ENCODE measurements at places on chromosomes 1 and 21. TPM values are rescaled to one million over a fixed set of nuclear protein-coding genes. Genes with fewer than 3 reads are reported as not detected.

- no peak for DNase-seq
These were observed 115.5 kb upstream of the VAV3 start for GRCh38 chr1:108080448-108080847.

DNA sequence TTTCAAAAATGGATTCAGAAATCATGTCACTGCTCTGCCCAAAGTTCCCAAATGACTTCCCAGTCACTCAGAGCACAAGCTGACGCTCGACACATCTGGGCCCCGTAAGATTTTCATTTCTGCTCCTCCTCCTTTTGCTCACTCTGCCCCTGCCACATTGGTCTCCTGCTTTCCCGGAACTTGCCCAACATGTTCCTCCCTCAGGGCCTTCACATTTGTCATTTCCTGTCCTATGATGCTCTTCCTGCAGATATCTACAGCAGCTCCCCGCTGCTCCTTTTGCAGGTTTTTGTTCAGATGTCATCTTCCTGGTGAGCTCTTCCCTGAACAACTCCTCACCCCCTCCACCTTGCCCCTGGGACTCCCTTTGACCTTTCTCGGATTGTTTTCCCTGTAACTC is 58.5 kb upstream of the IVNS1ABP start:
- DNase-seq: no peak

The FMN2 gene
- total RNA-seq: not detected

GRCh38 chr1:40171036-40171435 is 9.8 kb downstream of the RLF start:
- DNase-seq: no peak

DNA sequence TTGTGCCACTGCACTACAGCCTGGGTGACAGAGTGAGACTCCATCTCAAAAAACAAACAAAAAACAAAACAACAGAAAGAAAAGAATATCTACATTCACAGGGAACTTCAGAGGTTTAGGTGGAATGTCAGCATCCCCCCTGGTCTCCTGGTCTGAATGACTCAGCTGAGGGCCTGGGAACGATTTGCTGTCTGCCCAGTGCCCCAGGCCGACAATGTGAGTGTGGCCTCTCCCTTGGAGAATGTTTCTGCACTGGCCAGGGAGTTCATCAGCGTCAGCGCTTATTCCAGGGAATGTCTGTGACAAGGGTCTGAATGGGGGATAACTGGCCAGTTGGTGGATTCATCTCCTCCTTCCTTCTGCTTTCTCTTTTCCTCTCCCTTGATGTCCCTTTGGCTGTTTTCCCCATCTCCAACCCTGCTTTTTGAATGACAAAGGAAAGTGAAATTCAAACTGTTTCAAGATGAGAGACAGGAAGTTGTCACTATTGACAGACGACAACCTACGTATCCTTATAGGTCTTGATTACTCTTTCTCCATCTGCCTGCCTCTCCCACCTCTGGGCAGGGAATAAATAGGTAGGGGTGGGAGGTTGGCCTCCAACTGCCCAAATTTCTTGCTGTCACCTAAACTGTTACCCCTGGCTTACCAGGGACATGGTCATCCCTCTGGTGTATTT is 213.1 kb downstream of the HHAT start:
- DNase-seq: no peak

GRCh38 chr1:159897962-159898361 is 2.0 kb downstream of the CFAP45 start:
- DNase-seq: no peak

Data from activated T-helper 2 cell treated with anti-CD3 and anti-CD28 coated beads, Interferon-gamma antibody, Interleukin-2, Interleukin-4, amounts not matched to agents 10 μg/mL and 5 μg/mL and 100 μg/mL, durations not matched to agents 14 hours and 24 hours and 36 hours (primary cell).